Activated CD4-positive, alpha-beta T cell treated with anti-CD3 and anti-CD28 coated beads, Interleukin-2, Interleukin-6, amounts not matched to agents 100 ng/mL and 50 ng/mL, durations not matched to agents 16 hours and 8 hours (primary cell): ENCODE measurements at places on chromosomes 16 and 17.

GRCh38 chr16:29816694-29817441, 916 bp downstream of the PAGR1 start:
- DNase-seq = peak; percentile 79

DNA sequence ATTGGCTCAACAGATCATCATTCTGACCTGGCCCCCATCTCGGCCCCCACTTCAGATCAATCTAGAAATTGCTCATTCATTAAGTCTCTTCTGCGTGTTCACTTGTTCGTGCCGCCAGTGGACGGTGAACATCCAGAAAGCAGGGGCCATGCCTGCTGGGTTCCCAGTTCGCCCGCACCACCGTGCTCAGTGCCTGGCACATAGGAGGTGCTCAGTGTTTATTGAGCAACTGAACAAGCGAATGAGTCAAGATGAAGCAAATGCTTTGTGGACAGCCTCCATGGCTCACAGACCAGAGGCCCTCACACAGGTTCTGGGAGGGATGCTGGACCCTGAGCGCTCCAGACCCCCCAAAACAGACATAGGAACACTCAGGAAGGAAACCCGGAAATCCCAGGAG, 13.9 kb downstream of the BEAN1 start:
- no peak for DNase-seq

- DNase-seq = peak; percentile 23
These were observed 56.1 kb downstream of the RGS9 start for GRCh38 chr17:65193305-65193704.

DNA sequence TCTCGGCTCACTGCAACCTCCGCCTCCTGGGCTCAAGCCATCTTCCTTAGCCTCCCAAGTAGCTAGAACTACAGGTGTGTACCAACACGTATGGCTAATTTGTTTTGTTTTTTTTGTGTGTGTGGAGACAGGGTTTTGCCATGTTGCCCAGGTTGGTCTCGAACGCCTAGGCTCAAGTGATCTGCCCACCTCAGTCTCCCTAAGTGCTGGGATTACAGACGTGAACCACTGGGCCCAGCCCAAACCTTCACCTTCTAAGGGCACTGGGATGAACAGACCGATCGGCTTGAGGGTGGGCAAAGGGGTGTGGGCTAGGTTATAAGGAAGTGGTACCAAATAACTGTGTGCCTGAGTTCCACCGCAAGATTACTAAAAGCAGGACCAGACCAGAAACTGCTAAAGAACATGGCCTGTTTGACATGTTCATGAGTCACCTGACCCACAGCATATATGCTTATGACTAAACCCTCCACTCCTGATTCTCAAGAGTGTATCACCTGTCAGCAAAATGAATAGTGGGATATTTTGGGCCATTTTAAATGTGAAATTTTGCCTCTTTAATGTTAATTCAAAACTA, 8.1 kb downstream of the TMEM97 start:
- DNase-seq = peak; percentile 87

DNA sequence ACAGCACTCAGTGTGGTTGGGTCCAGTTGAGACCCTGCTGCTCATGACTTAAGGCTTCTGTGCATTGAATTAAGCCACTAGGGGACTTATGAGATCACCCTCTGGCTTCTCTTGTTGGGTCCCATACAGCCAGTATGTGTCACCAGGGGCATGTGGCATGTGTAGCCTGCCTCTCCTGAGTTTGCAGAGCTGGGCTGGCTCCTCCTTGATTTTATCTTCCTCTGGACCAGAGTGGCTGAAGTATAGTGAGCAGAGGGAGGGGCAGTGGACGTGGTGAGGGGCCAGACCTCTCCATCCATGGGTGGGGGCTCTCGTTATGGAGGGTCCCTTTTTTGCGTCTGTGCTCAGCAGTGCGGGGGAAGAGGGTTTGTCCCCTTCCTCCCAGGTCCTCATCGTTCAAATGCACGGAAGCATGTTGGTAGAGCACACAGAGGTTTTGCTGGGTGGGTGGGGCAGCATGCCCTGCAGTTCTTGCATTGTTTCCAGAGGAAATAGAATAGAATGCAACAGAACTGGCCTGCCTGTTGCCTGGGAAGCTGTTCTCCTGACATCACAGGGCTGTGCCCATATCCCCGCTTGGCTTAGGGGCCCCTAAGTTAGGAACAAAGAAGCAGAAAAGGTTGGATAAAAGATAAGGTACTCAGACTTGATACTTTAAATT, 77.4 kb downstream of the SPECC1 start:
- DNase-seq = no peak

- DNase-seq = no peak
These were observed 6.7 kb upstream of the WWOX start for GRCh38 chr16:78092758-78093157.
